Activated CD8-positive, alpha-beta memory T cell treated with anti-CD3 and anti-CD28 coated beads, Interleukin-2, amount 10 ng/mL, durations not matched to agents 7 days and 5 days (primary cell): ENCODE measurements at places on chromosomes 3 and 15.
A peak's percentile ranks its signal among the peaks of the same experiment; 100 is the strongest.

DNA sequence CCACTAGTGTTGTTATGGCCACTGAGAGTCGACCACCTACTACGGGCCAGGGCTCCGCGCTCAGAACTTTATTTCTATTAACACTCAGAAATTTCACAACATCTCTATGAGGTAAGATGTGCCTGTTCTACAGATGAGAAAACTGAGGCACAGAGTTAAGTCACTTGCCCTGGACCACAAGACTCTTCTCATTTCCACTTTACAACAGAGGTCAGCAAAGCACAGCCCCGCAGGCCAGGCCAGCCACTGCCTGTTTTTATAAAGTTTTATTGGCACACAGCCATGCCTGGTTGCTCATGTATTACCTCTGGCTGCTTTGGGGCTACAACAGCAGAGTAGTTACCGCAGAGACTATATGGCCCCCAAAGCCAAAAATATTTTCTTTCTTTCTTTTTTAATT is 503.6 kb downstream of the SHQ1 start:
- no peak for DNase-seq

- peak; percentile 88 for DNase-seq
Observed at GRCh38 chr15:75454471-75455378, 3.2 kb upstream of the SIN3A start.

GRCh38 chr3:183532620-183533411 is 22.7 kb downstream of the KLHL6 start:
- DNase-seq, result no peak

DNA sequence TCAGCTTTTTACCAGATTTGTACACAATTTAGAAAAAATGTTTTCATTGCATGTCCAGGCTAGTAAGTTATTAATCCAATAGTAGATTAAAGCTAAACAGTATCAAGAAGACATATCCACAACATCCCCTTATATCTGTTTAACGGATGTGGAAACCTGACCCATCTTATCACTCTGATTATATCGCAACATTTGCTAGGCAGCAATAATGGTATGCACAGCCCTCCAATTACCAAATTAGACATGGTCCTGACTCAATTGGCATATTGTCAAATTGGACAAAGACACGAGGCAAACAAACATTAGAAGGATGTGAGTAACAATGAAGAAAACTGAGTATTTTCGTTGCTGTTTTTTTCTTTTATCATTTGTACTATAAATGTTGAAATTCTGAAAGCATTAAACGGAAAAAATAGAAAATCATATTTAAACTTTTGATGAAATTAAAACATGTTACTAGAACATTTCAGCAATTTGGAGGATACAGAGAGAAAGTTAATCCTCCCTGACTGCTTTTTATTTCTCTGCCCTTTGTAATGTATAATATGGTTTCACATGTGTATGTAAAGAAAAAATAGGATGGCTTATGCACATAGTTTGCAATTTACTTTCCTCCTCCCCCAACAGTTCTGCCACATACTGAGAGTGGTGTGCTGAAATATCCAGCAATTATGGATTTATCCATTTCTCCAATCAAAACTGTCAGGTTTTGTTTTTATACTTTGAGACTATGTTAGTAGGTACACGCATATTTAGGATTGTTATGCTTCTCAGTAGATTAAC is 633.7 kb downstream of the ZIC1 start:
- DNase-seq, result no peak

- no peak for DNase-seq
Observed at GRCh38 chr3:197325773-197326172, 27.4 kb upstream of the DLG1 start.

DNA sequence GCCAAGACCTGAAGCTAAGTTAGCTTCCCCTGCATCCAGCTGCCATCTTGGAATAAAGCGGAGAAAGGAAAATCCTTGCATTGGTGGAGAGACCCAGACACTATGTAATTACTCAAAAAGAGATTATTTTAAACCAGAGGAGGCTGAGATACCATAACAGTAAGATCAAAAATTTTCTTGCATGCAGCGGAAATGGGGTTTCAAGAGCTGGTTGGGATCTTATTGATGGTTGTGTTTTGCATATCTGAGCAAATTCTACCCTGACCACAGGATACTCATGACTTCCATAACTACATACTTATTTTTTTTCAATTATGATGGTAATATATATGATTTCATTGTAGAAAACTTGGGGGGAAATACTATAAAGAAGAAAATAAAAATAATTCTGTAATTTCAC is 17.5 kb downstream of the TMEM158 start:
- peak; percentile 50 for DNase-seq

DNA sequence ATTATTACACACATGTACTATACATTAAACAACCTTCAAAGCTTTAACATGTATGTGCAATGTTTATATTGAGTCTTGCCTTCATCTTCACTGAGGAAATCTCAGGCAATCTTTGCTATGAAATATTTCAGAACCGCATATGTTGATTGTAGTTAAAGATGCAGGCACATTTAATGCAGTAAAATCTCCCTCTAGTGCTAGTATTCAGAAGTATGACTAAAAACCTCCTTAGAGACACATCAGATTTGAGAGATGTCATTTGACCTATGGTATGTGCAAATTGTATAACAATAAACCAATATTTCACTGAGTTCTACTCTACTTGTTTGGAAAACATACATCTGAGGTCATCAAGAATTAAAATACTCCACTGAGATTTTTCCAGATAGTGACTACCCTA is 123.8 kb upstream of the C15orf61 start:
- DNase-seq, result no peak

DNA sequence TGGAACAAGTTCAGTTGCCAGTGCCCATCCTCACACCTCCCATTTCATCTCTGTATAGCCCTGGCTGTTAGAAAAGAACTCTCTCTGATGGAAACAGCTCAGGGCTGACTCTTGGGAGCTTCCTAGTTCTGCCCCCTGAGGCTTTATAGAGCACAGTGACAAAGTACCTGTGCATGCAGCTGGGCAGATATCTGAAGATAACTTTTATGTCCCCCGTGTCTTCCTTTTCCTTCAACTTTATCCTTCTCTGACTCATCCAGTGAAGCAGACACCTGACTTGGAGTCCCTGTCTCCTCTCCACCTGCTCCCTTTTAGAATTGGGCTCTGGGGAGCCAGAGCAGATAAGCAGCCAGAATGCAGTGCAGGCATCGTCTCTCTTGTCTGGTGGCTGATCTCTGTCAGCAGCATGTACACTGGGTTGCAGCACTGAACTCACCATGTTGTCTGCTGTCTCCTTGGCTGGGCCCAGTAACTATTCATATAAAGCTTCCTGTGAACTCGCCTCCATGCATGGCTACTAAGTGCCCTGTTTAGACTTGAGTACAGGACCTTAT is 53.9 kb upstream of the PLXNA1 start:
- no peak for DNase-seq

DNA sequence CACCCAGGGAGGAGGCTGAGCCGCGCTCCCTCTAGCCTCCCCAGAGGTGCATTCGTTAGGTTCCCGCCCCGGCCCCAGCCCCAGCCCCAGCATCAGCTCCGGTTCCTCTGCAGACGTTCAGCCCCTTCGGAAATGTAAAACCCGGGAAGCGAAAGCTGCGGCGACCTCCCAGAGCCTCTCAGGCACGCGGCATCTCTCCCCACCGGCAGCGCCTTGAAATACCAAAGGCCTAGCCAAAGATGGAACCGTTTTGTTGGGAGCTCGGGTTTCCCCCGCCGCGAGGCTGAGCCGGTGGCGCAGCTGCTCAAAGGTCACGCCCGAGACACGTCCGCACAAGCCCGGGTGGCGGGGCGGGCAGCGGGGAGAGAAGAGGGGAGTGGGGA is 77.8 kb upstream of the HES1 start:
- DNase-seq, result no peak

- DNase-seq, result no peak
Observed at GRCh38 chr3:52067526-52067925, 11.2 kb upstream of the DUSP7 start.

GRCh38 chr15:98427321-98427720 is 221.0 kb upstream of the IGF1R start:
- no peak for DNase-seq

- DNase-seq, result no peak
Observed at GRCh38 chr3:4332574-4332973, 29.4 kb downstream of the SETMAR start.

DNA sequence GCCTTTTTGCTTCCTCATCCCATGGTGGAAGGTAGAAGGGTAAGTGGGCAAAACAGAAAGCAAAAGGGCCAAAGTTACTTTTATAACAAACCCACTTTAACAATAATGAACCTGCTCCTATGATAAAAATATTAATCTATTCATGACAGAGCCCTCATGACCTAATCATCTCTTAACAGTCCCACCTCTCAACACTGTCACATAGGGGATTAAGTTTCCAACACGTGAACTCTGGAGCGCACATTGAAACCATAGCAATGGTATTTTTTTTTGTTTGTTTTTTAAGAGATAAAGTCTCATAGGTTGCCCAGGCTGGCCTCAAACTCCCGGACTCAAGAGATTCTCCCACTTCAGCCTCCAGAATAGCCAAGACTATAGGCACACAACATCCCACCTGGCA is 30.7 kb downstream of the KATNBL1 start:
- DNase-seq, result no peak

DNA sequence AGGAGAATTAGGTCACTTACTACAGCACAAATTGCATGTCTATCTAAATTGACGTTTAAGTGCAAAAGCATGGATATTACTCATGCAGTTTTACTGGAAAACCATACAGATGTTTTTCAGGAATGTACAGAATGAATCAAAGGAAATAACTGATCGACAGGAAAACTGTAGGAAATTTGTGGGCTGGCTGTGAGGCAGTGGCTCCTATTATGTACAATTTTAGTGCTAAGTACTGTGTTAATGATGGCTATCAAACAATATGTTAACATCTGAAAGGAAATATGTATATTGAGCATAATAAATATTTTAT is 6.9 kb downstream of the NUDT16 start:
- DNase-seq, result no peak

DNA sequence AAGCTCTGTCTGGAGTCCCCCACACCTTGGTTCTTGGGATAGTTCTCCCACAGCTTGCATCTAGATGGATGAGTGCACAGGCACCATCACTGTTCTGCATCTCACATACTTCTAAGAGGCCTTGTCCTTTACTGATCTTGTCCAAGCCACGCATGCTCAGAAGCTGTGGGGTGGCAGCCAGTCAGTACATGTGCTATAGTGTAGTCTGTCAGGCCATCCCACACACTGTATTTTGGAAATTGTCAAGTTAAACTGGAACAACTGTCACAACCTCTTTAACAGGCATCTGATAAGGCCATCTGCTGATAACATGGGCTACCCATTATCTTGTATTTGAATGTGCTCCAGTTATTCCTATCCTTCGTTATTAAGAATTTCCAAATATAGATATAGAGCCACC is 296.5 kb upstream of the AZI2 start:
- DNase-seq, result no peak

DNA sequence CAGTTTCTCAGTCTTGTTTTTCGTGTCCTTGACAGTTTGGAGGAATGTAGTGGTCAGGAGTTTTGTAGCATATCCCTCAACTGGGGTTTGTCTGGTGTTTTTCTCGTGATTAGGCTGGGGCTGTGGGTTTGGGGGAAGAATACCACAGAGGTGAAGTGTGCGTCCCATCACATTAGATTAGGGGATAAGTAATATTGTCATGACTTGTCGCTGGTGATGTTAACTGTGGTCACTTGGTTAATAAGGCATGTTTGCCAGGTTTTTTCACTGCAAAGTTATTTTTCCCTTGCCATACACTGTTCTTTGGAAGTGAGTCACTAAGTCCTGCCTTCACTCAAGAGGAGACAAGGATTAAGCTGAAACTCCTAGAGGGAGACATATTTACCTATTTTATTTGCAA is 39.1 kb downstream of the PAK2 start:
- DNase-seq, result no peak

- no peak for DNase-seq
Observed at GRCh38 chr3:160557571-160557970, 7.8 kb downstream of the KPNA4 start.

DNA sequence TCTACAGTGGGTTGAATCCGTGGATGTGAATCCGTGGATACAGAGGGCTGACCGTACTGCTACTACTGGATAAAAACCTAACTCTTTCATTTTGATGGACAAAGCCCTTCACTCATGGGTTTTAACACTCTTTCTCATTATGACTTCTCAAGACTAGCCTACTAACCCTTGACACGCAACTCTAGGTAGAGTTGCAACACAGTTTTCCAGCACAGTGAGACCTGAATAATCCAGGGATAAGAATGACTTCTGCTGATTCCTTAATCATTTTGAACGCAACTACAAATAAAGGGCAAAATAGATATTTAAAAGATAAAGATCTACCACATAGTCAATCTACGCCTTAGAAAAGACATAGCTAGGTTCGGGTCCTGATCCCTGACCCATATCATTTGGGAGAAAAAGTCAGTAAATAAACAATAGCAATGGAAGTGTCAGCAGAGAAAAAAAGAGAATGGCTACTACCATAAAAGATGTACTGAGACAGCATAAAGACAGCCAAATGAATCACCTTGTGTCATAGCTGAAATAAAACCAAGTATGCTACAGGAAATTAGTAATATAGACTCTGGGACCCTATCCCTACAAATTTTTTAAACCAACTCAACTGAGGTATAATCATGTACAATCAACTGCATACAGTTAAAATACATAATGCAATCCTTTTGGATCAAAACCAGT is 87.6 kb downstream of the DPH6 start:
- DNase-seq, result no peak

DNA sequence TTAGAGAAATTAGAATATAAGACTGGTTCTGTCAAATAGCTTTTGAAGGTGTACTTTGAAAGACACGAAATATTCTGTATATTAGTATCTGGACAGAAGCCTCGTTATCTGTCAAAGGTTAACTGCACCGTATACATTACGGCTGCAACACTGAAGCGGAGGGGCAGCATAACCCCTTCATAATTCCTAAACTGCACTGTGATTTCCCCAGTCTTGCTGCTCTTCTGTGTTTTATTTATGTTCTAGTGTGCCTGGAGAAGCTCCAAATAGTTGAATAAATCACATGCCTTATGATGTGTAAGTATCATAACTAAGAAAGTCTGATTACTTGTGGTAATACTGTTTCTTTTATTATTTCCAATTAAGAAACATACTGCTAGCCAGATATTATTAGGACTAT is 285.7 kb upstream of the ROBO2 start:
- DNase-seq, result no peak

DNA sequence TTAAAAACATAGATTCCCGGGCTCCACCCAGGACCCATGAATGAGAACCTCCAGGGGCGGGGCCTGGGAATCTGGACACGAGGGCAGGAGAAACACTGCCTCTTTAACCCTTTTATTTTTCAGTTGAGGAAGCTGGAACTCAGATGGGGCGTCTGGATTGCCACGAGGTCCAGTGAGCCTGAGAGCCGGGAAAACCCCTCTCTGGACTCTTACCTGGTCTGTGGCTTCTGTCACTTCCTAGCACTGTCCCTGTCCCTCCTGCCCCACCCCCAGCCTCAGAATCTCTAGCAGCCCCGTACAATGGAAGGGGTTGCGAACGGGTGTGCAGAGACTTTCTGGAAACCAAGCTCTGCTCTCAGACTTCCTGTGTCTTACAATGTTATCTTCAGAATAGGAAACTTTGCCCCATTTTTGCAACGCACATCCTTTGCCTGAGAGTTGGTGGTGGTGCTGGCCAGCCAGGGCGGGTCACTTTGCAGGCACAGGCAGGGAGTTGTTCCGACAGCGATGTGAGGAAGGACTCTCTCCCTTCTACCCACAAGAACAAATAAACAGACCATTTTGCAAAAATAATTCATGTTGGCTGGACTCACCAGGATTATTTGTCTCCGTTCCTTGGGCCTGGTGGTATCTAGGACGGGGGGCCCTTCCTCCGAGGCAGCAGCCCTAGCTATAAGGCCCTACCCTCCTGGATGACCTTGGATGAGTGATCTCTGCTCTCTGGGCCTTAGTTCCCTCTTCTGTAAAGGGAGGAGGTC is 59.1 kb downstream of the SMAD6 start:
- no peak for DNase-seq
